ENCODE measurements at places on chromosomes 1 and 21. TPM values are rescaled to one million over a fixed set of nuclear protein-coding genes. Genes with fewer than 3 reads are reported as not detected.

WDR64 gene
- total RNA-seq = not detected

FAM72B gene
- 22.5 TPM for total RNA-seq

DAB1 gene
- total RNA-seq = 3.5 TPM

KANK4 gene
- total RNA-seq = not detected

ISG15 gene
- total RNA-seq = 101 TPM

LCE1D gene
- total RNA-seq = not detected

SYDE2 gene
- 1.5 TPM for total RNA-seq

FCAMR gene
- total RNA-seq = 0.07 TPM

RCSD1 gene
- total RNA-seq = 177 TPM

NBPF19 gene
- total RNA-seq = 24.0 TPM

All from T-helper 2 cell treated with Interferon-gamma antibody and Interleukin-4, amounts not matched to agents 100 ng/mL and 5 ng/mL, for 36 hours (primary cell).